SK-N-SH (cell line): ENCODE measurements at places on chromosomes 5 and 9. TPM values are rescaled to one million over a fixed set of nuclear protein-coding genes. Genes with fewer than 3 reads are reported as not detected.
A peak's percentile ranks its signal among the peaks of the same experiment; 100 is the strongest.

- DNase-seq: no peak
These were observed 26.3 kb upstream of the CORO2A start for GRCh38 chr9:98218562-98219363.

- no peak for DNase-seq
These were observed 19.3 kb upstream of the ISCA1 start for GRCh38 chr9:86301686-86302085.

IL7R gene
- 3.0 and 4.5 TPM in 2 replicates for polyA plus RNA-seq

DNA sequence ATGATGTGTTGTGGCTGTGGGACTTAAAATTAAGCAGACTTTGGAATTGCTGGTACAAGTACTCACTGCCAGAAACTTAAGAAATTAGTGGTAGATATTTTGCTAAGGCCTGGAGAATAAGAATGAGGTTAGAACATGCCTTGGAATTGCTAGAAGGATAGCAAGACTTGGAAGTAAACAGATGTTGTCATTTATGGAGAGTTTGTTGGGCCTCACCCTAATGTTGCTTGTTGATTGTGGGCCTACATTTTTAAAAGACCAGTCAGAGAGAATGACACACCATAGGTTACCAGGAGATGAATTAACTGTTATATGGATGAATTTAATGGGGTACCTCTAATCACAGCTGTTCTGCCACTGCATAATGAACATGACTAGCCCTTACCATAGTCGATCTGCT lies 120.1 kb upstream of the GAS1 start:
- no peak for DNase-seq

DNA sequence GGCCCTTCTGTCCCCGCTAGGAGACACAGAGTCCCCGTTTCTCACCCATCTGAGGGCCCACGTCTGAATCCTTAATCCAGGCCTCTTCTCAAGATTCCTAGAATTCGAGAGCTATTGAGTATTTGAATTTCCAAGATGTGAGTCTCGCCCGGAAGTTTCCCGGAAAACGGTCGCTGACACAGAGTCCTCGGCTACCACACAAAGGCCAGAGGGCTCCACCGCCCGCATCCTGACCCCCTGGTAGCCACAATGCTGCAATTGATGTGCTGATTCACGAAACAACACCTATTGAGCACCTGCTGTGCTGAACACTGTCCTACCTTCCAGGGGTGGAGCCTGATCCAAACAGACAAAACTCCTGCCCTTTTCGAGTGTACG lies 670 bp upstream of the FBP1 start:
- DNase-seq: no peak

DNA sequence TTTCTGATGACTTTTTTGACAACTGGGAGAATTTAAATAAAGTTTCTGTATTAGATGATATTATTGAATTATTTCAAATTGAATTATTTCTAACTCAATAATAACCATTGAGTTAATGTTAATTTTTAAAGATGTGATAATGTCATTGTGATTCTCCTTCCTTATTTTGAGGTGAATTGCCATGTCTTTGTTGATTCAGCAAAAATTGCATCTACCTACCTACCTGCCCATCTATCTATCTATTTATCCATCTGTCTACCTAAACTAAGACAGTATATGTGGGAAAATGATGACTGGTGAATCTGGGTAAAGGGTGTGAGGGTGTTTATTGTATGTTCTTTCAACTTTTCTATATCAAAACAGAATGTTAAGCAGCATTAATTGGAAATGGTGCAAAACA lies 75.0 kb downstream of the G3BP1 start:
- no peak for DNase-seq

DNA sequence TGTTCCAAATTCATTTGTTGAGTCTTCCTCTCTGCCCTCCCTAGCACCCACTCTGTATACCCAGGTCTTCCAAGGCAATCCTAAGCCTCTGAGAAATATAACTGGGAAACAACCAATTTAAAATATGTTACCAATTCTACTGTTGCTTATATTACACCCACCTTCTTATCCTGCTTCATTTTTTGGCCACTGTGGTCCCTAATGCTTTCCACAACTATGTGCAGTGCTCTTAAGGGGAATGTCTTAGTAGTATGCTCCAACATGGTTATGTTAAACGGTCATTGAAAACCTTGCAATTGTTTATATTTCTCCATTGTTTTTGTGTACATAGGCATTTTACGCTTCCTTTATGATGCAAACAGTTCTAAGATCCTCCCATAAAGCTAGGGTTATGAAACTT lies 273.1 kb upstream of the HAPLN1 start:
- DNase-seq: no peak

DNA sequence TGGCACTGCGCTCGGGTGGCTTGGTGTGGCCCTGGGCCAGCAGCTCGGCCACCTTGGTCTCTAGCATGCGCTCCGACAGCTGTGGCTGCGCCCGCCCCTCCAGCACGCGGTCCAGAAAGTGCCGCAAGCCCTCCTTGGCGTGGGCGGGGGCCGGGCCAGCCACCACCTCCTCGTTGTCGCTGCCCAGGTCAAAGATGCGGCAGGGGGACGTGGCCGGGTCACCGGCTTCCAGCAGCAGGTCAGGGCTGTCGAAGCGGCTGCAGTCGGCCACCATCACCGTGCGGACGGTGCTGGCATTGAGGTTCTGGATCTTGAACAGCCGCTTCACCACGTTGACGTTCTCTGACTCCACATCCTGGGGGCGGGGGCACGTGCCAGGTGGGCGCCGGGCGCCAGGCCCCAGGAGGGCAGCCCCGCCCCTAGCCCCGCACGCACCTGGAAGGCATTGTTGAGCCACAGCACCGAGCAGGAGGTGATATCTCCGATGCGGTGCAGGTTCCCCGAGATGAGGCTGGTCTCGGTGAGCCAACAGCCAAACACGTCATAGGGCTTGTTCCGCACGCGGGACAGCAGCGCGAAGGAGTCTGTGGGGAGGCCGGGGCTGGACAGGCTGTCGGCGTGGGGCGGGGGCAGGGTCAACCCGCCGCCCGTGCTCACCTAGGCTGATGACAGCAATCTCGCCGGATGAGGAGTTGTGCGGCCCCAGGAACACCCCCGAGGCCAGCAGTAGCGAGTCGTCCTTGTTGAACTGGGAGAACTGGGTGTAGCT lies 2.2 kb downstream of the FBXW5 start:
- DNase-seq: no peak

CNTNAP3B gene
- polyA plus RNA-seq: not detected in 2 replicates

DNA sequence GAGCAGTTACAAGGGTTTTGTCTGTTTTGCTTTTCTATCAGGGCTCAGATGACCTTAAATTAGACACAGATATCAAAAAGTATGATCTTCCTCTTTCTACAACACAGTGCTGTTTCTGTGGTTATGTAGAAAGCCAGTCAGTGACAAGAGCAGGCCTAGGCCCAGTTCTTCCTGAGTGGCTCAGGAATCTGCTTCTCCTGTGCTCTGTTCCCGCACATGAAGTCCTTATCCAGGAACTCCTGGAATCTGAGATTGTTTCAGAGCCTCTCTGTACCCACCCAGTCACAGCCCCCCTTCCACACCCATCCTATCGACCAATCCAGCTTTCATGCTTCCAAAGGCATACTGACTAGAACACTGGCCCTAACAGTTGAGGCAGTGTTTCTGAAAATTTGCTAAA lies 40.4 kb upstream of the SMU1 start:
- DNase-seq: no peak

FCHO2 gene
- polyA plus RNA-seq: 5.0 and 5.2 TPM in 2 replicates

PAIP1 gene
- polyA plus RNA-seq: 70.0 and 98.5 TPM in 2 replicates

DNA sequence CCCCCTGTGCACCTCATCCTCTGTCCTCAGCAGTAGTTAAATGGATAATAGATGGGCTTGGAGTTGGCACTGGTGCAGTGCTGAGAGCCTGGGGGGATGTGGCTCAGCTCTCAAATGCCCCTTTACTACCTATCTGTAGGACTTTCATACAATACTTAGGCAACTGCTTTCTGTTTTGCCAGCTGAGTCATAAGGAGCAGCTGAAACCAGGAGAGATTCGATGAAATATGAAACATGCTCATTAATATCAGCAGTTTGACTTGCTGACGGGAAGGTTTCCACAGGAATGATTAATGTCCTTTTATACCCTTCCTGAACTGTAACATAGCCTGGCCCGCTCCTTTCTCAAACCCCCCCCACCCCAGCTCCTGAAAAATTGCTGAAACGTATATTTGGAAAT lies 142.6 kb downstream of the SAXO1 start:
- peak; percentile 44 for DNase-seq

DNA sequence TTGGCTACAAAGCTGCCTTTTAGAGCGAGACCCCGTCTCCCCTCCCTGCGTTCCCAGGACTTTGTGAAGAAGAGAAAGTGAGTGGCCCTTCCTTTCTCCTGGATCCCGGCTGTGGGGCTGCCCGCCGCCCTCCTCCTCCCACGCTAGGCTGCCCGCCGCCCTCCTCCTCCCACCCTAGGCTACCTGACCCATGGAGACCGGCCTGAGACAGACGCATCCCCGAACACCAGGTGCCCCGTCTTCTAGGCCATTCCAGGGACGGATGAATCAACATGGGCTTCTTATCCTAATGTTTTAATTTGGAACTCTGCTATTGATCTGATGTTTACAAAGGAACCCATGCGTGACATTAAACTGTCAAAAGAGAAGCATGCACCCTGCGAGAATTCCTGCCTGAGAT lies 117.3 kb upstream of the LPCAT1 start:
- no peak for DNase-seq

DNA sequence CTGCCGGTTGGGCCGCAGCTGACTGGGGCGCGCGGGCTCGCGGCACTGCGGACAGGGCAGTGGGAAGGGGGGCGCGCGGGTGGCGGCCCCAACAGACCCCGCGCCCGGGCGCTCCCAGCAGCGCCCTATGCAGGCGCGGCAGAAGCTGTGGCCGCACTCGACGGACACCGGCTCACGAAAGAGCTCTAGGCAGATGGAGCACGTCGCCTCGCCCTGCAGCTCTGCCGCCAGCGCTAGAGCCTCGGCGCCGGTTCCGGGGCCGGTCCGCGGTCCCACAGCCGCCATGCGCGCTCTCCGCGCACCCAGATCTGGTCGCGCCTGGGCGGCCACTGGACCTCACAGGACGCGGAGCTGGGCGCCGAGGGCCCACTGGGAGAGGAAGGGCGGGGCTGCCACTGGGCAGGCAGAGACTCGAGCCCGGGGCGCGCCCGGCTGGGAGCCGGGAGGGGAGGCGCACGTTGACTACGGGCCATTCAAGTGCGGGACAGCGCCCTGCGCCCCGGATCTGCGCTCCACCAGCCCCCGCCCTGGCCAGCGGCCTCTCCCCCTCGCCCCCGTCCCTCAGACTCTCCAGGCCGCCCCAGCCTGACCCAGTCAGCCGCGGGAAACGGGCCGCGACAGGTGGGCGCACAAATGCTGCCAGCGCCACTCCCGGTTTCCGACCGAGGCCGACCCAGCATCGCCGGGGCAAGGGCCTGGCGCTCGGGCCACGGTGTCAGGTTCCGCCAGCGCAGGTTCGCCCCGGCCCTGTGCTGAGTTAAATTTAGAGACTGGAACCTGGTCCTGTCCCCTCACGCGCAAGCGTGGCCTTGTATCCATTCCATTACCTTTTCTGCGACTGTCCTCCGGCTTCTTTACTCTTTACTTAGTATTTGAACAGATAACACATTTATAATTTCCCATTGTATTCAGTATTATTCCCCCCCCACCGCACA lies at the start of gene TRIM7:
TSS of gene TRIM7 (minus strand) at position 371 of the 935 bp plus-strand sequence. CDS start at position 285, 86 bp downstream.
- DNase-seq: peak; percentile 72
